ENCODE measurements at places on chromosomes 5 and 9.

DNA sequence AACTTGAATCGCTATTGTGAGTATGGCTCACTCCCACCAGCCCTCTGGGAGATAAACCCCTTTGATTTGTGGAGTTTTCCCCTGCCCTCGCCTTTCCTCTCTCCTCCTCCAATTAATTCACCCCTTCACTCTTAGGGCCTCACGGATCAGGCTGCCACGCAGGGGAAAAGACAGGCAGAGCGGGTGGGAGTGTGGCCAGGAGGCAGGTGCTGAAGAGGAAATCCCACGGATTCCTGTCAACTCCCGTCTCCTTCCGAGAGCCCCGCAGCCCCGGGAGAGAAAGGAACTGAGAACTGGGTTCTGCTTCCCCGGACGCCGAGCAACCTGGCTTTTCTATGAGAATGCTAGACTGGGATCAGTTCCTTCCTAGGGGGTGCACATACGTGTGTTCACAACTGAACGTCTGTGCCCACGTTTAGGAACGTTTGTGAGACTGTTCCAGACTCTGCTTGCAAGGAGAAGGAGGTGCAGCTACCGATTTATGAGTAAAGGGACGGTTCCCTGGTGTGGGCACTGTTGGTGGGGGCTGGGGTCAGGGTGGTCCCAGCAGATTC is 314.5 kb upstream of the TLE4 start:
- no peak for DNase-seq

- DNase-seq = no peak
Observed at GRCh38 chr9:33272061-33272460, 7.2 kb downstream of the CHMP5 start.

DNA sequence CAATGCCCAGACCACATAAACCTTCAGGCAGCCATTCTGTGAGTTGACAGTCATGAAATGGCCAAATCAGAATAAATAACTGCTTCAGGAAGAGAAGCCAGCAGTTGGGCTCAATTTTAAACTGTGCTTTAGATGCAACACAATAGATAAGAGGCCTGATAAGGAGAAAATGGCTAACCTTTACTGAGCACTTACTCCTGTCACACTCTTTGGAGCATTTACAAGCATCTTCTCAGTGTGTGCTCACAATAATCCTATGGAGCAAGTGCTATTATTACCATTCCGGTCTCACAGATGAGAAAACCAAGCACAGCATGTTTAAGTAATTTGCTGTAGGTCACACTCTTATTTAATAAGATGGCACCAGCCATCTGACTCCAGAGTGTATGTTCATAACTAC is 11.5 kb upstream of the SH3RF2 start:
- DNase-seq = no peak

DNA sequence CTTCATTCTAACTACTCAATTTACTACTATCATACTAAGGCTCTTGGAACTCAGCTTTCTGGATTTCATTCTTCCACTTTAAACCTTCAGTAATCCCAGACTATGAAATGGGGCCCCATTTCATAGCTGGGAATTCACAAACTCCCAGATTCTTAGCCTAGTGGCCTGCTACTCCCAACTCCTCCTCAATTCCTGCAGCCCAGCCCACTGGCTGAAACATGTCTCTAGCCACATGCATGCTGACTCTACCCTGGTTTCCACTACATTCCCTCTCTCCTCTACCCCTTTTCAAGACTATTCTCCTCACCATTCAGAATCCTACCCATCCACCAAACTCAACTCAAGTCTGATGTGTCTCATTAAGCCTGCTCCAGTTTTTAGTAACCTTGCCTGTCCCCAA is 370.6 kb downstream of the BNC2 start:
- DNase-seq = no peak

DNA sequence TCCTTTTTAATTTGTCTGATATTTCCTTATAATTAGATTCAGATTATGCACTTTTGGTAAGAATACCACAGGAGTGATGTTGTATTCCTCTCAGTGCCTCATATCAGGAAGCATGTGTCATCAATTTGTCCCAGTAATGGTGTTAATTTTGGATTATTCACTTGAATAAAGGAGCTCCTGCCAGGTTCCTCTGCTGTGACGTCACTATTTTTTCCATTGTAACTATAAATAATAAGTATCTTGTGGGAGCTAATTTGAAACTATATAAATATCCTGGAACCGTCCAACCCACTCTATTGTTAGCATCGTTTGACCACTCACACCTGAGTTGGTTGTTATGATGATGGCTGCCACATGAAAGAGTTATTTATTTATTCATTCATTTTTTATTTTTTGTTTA is 107.9 kb downstream of the INVS start:
- DNase-seq = no peak

DNA sequence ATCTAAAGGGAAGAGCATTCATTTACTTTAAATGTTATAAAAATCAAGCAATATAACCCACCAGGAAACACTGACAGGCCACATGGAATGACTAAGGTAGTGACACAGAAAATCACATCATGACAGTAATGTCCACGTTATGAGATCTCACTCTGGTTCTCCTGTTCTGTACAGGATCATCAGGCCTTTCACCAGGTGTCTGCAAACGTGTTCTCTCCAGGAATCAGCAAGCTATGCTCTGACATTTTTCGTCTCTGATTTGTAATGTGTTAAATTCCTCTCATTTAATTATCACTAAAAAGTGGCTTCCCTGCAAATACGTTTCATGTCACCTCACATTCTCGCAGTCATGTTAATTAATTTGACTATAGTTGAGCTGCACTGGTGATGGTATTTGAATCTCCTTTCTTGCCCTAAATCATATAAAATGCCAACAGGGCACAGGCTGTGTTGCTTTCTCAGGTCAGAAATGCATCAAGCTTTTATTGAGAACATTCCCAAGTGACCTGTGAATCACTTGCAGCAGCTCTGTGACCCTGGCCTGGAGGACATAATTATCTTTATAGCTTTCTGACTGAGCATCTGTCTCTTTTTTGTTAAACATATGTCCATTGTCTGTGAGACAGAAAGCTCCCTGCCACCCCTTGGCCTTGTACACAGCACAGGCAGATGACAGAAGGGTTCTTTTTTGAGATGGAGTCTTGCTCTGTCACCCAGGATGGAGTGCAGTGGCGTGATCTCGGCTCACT is 196.2 kb downstream of the DIRAS2 start:
- no peak for DNase-seq

- DNase-seq = peak; percentile 14
Observed at GRCh38 chr5:56951126-56951945, 587 bp downstream of the MIER3 start.

GRCh38 chr5:165508286-165508685 is 2002.9 kb downstream of the MAT2B start:
- DNase-seq = no peak

GRCh38 chr9:90969021-90969675 is 167.5 kb downstream of the SYK start:
- no peak for DNase-seq

DNA sequence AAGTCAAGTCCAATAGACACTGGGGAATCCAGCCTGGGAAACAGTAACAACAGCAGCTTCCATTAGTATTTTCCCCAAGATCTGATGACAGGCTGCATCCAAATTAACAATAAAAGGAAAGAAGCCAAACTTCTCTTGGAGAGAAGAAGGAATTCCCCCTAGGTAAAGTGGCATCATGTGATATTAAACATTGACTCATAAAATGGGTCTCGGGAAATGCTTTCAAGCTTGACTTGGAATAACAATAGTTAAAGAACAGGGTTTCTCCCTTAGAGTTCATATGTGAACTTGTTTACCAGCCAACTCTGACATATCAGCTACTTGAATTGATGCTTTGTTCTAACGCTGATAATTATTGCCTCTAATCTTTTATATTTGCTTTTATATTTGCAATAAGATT is 45.4 kb downstream of the ENTREP1 start:
- DNase-seq = no peak

GRCh38 chr5:150190503-150190979 is 679 bp downstream of the SLC6A7 start:
- no peak for DNase-seq

- peak; percentile 10 for DNase-seq
Observed at GRCh38 chr5:178483620-178484019, 106.6 kb downstream of the COL23A1 start.

DNA sequence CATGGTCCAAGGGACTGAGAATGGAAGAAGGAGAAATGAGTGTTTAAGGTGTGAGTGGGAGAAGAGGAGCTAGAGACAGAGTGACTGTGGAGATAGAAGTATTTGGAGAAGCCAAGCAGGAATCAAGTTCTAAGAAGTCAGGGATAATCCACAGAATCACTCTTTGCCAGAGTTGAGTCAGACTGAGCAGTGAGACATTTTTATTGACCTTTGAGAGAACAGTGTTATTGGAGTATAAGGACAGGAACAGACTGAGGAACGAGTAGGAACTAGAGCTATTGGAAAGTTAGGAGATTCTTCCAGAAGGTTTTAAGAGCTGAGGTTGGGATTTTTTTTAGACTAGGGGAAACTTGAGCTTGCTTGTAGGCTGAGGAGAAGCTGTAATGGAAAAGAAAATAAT is 37.2 kb downstream of the RCL1 start:
- DNase-seq = no peak

- DNase-seq = no peak
Observed at GRCh38 chr5:136731241-136731900, 366.0 kb upstream of the TRPC7 start.

- DNase-seq = no peak
Observed at GRCh38 chr5:54725391-54726280, 208.1 kb downstream of the SNX18 start.

- no peak for DNase-seq
Observed at GRCh38 chr9:6133346-6134063, 82.1 kb upstream of the IL33 start.

DNA sequence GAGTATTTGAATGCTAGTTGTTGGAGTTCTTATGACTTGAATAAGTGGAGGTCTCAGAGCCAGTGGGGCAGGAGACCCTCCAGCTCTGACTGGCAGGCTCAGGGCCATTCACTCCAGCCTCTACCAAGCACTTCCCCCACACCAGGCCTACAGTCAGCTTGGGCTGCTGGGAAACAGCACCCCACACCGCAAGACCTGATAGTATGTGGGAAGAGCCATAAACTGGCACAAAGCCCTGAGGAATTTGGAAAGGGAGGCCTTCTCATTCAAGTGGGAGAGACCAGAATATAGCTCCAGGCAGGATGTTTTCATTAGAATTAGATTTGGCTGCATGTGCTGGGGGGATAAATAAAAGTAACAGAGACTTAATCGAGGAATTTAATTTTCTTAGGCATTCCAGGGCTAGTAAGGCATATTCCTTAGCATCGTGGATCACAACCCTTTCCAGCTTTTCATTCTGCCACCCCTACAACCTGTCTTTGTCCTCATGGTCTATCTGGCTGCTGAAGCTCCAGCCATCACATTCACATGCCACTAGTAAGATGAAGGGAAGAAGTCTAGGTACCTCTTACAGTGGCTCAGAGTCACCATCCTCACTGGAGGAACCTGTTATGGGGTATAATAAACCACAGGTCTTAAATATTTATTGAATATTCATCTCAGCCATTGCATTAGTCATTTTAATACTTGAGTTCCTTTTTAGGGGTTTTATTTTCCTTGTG is 47.5 kb downstream of the TMOD1 start:
- no peak for DNase-seq

- peak; percentile 3 for DNase-seq
Observed at GRCh38 chr5:78182838-78183237, 111.7 kb downstream of the AP3B1 start.

Measured in stimulated activated CD4-positive, alpha-beta T cell treated with anti-CD3 and anti-CD28 coated beads, TNF-alpha, amount 100 ng/mL, for 24 hours (primary cell).